Heart right ventricle (tissue), 16 donors: ENCODE measurements at places on chromosomes 1 and 21. TPM values are rescaled to one million over a fixed set of nuclear protein-coding genes. Genes with fewer than 3 reads are reported as not detected.
A peak's percentile ranks its signal among the peaks of the same experiment; 100 is the strongest.

The ATP8B2 gene
- polyA plus RNA-seq: 8.0 TPM

The GBP3 gene
- polyA plus RNA-seq: 2.9 TPM

DNA sequence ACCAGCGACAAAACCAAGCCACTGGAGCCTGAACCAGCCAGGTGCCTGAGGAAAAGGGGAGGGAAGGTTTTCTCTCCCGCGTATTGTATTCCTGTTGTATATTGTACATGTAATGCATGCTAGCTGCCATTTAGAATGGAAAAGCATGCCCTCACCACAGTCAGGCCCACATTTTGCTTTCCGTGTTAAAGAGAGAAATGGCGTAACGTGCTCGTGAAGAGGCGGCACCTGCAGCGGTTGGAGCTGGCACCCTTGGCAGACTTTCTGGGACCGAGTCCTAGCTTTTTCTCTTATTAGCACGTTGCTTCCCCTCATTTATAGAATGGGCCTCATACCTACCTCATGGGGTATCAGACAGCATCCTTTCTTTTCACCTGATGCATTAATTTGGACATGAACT is 135.3 kb upstream of the IRF2BP2 start:
- DNase-seq: no peak

The MPZ gene
- polyA plus RNA-seq: 1.5 TPM

DNA sequence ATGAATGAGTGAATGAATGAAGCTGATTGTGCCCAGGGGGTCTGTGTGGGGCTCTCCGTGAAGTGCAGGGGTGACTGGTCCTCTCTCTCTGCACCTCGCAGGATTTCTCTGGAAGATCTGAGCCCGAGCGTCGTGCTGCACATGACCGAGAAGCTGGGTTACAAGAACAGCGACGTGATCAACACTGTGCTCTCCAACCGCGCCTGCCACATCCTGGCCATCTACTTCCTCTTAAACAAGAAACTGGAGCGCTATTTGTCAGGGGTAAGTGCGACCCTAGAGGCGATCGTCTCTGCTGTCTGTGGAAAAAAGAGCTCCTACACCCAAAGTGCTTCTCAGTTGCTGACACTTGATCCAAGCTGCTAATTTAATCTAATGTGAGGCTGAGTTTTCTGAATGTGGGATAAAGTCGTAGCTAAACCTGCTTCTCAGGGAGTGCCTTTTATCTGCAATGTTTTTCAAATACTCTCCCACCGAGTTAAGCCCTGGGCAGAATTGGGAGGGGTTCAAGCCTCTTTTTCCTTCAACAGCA is 101.7 kb downstream of the HUNK start:
- DNase-seq: no peak

GRCh38 chr1:34742667-34743270 is 12.1 kb upstream of the GJB5 start:
- DNase-seq: peak; percentile 80

DNA sequence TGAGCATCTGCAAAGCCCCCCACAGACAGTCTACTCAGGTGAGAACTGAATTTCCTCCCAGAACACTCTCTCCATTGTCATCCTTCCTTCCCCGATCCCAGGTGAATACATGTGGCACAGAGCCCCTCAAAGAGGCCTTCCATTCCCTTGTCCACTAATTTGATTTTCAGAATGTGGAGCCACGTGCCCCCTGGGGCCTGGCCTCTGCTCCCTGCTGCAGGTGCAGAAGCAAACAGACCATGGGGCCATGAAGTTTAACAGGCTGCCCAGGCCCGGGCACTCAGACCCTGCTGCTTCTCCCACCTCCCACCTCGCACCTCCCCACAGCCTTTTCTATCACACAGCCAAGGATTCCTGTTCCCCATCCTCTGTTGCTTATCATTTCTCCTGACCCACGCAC is 243.8 kb upstream of the RAB4A start:
- DNase-seq: no peak

- DNase-seq: no peak
These were observed 35.6 kb downstream of the TMEM63A start for GRCh38 chr1:225846331-225847310.

- no peak for DNase-seq
These were observed 8.2 kb downstream of the SON start for GRCh38 chr21:33550772-33551660.

DNA sequence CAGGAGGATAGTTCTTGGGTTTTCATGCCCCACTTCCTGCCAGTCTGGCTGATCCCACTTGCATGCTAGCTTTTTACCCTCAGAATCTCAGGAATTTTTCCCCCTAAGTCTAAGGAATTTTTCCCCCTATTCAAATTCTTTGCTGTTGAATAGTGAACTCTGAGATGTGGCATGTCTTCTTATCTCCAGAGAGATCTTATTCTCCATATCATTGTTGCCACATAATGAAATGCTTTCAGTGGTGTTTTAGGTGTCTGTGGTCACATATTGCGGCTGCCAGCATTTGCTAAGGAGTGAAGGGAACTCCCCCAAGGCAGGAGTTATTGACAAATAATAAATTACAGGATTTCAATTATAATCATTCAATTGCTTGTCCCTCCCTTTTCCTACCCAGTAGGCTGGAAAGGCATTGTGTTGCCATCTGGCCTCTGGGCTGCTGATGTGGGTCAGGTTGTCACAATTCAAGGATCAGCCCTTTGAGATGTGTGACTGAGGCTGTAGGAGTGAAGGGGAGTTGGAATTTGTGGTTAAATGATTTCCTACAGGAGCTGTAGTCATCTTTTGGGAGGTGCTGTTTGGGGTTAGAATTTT is 3.9 kb upstream of the FLG start:
- no peak for DNase-seq

The SRM gene
- 158 TPM for polyA plus RNA-seq

GRCh38 chr1:102071451-102071850 is 74.7 kb upstream of the OLFM3 start:
- no peak for DNase-seq

- no peak for DNase-seq
These were observed 26.5 kb upstream of the LRRC8C start for GRCh38 chr1:89606227-89606980.
